ENCODE measurements at places on chromosomes 7 and 10.
A peak's percentile ranks its signal among the peaks of the same experiment; 100 is the strongest.

- DNase-seq = no peak
Observed at GRCh38 chr7:70952311-70952710, 179.6 kb upstream of the GALNT17 start.

GRCh38 chr7:149723795-149724495 is 49.4 kb downstream of the ZNF467 start:
- DNase-seq = no peak

DNA sequence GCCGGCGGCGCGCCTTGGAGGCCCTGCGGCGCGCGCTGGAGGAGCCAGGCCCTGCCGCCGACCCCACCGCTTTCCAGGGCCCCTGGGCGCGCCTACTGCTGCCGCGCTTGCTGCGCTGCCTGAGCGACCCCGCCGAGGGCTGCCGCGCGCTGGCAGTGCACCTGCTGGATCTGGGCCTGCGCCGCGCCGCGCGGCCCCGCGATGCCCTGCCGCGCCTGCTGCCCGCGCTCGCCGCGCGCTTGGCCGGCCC is 280 bp downstream of the DNAAF5 start:
- DNase-seq = peak; percentile 7

DNA sequence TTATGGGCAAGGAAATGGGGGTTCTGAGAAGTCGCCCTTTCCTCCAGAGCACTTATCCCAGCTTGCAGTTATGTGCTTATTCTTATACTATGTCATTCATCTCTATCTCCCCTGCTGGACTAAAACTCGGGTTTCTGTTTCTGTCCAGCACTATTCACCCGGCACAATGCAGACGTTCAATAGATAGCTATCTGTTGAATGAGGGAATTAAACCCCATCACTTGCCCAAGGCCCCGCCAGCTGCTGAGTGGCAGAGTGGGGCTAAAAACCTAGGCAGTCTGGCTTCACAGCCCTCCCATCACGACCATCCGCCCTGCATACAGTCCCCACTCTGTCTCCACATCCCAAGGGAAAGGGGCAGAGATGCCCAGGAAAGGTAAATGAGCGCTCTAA is 5.4 kb downstream of the SLIT1 start:
- no peak for DNase-seq

DNA sequence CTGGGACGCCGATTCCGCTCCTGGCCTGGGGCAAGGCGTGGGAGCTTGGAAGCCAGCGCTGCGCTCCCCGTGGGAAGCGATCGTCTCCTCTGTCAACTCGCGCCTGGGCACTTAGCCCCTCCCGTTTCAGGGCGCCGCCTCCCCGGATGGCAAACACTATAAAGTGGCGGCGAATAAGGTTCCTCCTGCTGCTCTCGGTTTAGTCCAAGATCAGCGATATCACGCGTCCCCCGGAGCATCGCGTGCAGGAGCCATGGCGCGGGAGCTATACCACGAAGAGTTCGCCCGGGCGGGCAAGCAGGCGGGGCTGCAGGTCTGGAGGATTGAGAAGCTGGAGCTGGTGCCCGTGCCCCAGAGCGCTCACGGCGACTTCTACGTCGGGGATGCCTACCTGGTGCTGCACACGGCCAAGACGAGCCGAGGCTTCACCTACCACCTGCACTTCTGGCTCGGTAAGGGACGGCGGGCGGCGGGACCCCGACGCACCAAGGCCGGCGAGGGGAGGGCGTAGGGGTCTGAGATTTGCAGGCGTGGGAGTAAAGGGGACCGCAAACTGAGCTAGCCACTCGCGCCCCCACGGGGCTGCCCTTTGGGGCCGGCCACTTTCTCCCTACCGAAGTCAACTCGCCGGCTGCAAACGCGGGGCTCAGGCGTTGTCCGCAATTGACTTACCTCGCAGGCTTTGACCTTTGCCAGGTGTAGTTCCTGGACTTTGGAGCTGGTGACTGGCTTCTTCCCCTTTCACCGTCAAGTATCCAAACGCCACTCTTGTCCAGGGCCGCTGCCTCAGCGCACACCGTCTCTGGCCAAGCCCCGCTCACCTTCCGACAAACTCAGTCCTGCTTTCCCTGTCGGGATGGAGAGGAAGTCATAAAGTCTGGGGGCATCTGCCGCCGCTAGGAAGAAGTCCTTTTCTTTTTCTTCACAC is at the start of gene SCIN:
SCIN (plus strand) TSS at position 187 of the 928 bp plus-strand sequence; CDS start at position 254, 67 bp downstream.
- no peak for DNase-seq

DNA sequence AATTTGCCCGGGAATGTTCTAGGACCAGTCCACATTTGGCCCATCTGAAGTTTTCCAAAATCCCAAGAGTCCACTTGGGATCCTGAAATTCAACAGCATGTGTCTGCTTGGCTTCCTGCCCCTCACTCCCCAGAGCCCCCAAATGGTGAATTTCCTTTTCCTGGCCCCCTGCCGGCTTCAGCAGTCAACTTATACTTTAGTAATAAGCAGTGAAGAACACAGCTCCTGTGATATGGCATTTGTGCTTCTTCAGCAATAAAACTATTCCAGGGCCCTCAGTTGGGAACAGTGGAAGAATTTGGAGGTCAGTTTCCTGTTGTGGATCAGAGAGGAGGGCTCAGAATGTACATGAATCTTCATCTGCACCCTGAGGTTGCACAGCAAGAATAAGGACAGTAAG is 51.1 kb downstream of the PRF1 start:
- DNase-seq = no peak

DNA sequence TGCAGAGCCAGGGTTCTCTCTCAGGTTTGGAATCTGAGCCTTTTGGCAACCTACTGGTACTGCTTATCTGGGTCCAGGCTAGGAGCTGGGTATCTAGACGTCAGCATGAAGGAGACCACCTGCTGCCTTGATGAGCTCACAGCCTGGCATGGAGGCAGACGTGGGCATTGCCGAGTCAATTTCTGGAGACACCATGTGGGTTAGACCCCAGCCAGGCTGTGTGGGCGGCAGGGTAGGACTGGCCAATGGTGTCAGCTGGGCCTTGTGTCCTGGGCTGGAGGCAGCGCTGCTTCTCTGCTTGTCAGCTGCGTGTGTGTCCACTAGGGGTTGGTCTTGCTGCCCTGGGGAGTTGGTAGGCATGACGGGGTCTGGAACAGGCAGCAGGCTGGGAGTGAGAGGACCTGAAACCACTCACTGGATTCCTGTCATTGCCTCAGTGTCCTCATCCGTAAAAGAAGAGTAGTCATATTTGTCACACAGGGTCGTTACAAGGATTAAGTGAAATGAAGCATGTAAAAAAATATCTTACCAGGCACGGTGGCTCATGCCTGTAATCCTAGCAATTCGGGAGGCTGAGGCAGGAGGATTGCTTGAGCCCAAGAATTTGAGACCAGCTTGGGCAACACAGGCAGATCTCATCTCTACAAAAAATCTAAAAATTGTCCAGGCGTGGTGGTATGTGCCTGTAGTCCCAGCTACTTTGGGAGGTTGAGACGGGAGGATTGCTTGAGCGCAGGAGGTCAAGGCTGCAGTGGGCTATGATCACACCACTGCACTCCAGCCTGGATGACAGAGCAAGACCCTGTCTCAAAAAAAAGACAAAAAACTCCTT is 31.7 kb upstream of the ANKRD2 start:
- no peak for DNase-seq

DNA sequence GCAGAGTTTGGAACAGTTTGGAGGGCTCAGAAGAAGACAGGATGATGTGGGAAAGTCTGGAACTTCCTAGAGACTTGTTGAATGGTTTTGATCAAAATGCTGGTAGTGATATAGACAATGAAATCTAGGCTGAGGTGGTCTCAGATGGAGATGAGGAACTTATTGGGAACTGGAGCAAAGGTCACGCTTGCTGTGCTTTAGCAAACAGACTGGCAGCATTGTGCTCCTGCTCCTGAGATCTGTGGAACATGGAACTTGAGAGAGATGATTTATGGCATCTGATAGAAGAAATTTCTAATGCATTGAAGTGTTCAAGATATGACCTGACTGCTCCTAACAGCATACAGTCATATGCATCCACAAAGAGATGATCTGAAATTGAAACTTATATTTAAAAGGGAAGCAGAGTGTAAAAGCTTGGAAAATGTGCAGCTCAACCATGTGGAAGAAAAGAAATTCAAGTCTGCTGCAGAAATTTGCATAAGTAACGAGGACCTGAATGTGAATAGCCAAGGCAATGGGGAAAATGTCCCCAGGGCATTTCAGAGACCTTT is 186.9 kb upstream of the PHYHIPL start:
- DNase-seq = no peak

- no peak for DNase-seq
Observed at GRCh38 chr7:55026086-55026790, 7.4 kb downstream of the EGFR start.

GRCh38 chr10:69721690-69722310 is 79.9 kb upstream of the COL13A1 start:
- no peak for DNase-seq

GRCh38 chr7:127873715-127874636 is 157.3 kb downstream of the LRRC4 start:
- DNase-seq = no peak

GRCh38 chr10:89632824-89633223 is 12.2 kb downstream of the PANK1 start:
- DNase-seq = no peak

Measured in stimulated activated CD4-positive, alpha-beta T cell treated with anti-CD3 and anti-CD28 coated beads, Interleukin-15, amount 100 ng/mL, for 48 hours (primary cell).